ENCODE measurements at places on chromosomes 5 and 9.

- no peak overlapping the region for H3K4me3 ChIP-seq
- H3K4me1 ChIP-seq, result no peaks in the 10 kb centered on the region
- no peak for DNase-seq
- no peaks in the 10 kb centered on the region for H3K36me3 ChIP-seq
- H3K27ac ChIP-seq, result no peak overlapping the region
- H3K27me3 ChIP-seq, result no peaks in the 10 kb centered on the region
These were observed 67.5 kb downstream of the FANCC start for GRCh38 chr9:95249986-95250385.

DNA sequence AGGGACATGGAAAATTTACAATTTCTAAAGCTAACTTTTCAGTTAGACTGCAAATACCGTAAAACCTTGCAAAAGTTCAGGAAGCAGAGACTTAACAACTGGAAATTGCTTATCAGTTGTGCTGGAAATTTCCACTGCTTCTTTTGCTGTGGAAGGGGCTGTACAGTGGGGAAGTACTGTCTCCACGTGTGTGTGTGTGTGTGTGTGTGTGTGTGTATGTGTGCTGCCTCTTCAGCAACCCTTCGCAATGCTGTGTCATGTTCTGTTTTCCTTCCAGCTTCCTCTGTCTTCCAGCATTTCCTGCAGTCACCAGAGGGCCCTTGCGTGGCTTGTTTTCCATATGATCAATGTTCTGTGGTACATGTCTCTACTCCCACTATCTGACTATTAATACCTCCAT is 87.5 kb upstream of the RANBP3L start:
- DNase-seq, result no peak
- H3K27me3 ChIP-seq, result no peaks in the 10 kb centered on the region

GRCh38 chr9:90600029-90600428 is 42.6 kb downstream of the DIRAS2 start:
- no peak overlapping the region for H3K4me3 ChIP-seq
- no peaks in the 10 kb centered on the region for H3K36me3 ChIP-seq
- DNase-seq, result no peak
- H3K4me1 ChIP-seq, result no peaks in the 10 kb centered on the region
- no peaks in the 10 kb centered on the region for H3K27me3 ChIP-seq

- DNase-seq, result no peak
- H3K27ac ChIP-seq, result no peak overlapping the region
- no peaks in the 10 kb centered on the region for H3K27me3 ChIP-seq
- H3K36me3 ChIP-seq, result no peaks in the 10 kb centered on the region
- H3K4me1 ChIP-seq, result no peaks in the 10 kb centered on the region
These were observed 288.9 kb downstream of the RAB3C start for GRCh38 chr5:58871648-58872242.

Measured in liver (tissue), 10 donors.